CD4-positive, alpha-beta T cell treated with Interleukin-4 for 4 hours (primary cell): ENCODE measurements at places on chromosomes 7 and 10.

DNA sequence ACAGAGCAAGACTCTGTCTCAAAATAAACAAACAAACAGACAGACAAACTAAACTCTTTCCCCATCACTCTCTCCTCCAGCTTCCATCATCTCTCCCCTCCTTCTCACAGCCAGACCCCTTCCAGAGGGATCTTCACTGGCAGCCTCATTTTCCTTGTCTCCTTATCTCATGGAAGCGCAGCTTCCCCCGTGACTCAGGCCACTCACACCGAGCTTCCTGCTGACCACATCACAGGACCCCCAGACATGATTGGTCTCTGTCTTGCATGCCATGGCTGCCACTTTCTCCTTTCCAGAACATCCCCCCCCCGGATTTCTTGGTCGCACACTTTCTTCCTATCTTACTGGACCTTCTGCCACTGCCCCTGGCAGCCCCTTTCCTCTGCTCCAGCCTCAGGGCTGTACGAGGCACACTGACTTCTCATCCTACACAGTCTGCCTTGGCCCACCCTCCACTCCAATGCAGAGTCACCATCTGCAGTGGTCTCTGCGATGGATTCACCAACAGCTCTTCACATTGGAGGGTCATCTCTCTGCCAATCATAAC, 4.9 kb upstream of the INSIG1 start:
- DNase-seq, result no peak

DNA sequence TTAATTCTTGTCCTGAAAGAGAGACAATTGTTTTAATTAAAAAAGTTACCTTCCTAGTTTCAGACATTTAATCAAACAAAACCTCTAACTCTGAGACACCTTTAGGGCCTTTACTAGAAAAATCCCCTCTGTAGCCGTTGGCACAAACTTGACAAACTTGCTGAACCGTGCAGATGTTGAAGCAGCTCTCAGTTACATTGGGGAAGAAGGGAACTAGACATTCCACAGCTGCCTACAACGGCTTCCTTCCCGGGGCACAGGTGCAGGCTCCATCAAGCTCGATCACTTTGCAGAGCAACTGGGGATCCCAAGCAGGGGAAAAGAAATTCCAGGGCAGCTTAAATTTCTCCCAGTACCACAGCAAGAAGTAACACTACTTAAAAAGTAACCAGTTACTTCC, 141.3 kb downstream of the SKAP2 start:
- no peak for DNase-seq

GRCh38 chr10:126839094-126839761, 66.0 kb upstream of the DOCK1 start:
- DNase-seq, result no peak

DNA sequence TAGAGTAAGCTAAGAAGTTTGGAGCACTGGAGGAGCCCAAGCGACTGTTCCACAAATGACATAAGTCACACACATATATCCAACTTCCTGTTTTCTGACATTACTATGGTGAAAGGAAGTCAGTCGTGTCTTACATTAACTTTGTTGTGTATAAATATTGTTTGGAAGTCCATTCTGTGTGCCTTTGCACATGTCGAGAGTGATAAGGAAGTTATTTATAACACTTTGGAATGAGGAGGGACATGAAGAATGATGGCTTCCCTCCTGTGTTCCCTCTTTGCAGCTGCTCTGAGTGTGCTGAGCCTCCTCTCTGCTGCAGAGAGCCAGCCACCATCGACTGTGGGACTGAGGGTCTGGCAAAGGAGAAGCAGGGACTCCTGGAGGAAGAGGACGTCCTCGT, 40.4 kb upstream of the MGMT start:
- DNase-seq, result no peak

GRCh38 chr10:124384591-124385190, 34.0 kb downstream of the OAT start:
- DNase-seq, result no peak

- DNase-seq, result no peak
Measured at GRCh38 chr10:133270773-133271297, 5.8 kb downstream of the ADAM8 start.

GRCh38 chr7:4268040-4268965, 413.8 kb upstream of the FOXK1 start:
- DNase-seq, result no peak

DNA sequence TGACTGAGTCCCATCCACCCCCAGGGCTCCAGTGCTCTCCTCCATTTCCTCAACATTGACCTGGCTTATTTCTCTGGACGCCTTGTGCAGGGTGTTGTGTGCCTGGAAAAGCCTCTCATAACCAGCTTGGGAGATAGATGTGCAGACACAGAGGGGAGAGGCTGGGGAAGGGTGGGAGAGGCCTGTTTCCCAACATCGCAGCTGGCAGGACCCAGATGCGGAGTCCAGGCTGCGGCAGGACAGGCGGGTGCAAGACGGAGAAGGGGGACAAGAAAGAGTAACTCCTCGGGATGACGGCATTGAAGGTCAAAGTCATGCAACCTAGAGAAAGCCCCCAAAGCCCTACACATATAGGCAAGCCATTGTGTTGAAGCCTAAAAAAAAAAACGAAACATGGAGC, 54.1 kb upstream of the ANTXRL start:
- DNase-seq, result no peak

DNA sequence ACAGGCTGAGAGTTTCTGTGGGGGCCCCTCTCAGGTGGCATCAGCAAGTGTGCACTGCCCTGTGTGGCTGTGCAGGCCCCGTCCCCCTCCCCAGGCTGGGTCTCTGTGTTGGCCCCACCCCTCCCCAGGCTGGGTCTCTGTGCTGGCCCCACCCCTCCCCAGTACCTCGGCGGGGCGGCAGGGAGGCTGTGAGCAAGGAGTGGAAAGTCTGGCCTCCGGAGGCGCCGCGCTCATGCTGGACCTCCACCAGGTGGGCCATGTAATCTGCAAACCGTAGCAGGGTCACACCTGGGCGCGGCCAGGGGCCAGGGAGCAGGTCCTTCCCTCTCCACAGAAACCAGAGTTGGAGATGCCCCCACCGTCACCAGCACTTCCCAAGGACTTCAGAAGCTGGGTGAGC, 21.4 kb upstream of the MICALL2 start:
- DNase-seq, result no peak

- no peak for DNase-seq
Measured at GRCh38 chr7:52507546-52508255, 527.7 kb upstream of the POM121L12 start.

- no peak for DNase-seq
Measured at GRCh38 chr10:29479981-29480954, 154.5 kb downstream of the SVIL start.

DNA sequence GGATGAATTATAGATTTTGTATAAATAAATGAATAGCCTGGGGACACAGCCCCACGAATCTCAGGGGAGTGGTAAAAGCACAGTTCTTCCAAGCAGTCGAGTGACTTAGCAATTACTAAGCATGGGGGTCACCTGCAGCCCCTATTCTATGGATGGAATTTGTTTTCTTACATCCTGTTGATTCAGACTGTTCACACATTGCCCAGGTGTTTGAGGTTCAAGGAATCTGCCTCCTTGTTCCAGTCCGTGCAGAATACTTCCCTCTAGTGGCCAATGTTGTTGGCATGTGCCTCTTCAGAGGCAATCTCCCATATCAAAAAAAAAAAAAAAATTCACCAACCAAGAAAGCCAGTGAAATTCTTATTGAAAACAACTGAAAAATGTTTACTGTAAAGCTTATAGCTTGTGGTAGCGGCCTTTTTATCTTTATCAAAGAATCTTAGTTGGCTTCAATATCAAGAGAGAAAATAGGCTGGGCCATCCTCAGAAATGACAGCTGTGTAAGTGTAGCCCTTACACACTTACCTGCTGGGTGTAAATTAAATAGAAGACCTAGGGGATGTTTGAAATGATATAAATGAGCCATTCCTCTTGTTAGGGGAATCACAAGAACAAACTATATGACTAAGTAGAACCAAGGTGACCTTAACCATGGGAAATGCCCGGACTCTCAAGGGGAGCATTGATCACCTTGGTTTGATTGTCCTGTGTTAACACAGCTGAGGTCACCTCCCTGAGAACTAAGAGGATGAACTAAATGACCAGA, 7.8 kb downstream of the LIPM start:
- DNase-seq, result peak; percentile 62

DNA sequence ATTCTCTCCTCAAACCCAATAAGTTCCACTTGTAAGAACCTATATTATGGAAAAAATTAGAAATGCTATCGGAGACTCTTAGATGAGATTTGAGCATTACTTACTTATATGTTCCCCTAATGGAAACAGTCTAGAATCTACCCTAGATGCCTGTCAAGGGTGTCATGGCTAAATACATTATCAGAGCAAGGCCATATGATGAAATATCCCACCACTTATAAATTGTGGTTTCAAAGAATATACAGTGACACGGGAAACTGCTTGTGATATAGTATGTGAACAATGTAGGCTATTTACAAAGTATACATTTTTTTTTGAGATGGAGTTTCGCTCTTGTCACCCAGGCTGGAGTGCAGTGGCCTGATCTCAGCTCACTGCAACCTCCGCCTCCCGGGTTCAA, 46.3 kb upstream of the CTBP2 start:
- DNase-seq, result no peak

GRCh38 chr7:137734221-137734620, 112.6 kb downstream of the DGKI start:
- no peak for DNase-seq

DNA sequence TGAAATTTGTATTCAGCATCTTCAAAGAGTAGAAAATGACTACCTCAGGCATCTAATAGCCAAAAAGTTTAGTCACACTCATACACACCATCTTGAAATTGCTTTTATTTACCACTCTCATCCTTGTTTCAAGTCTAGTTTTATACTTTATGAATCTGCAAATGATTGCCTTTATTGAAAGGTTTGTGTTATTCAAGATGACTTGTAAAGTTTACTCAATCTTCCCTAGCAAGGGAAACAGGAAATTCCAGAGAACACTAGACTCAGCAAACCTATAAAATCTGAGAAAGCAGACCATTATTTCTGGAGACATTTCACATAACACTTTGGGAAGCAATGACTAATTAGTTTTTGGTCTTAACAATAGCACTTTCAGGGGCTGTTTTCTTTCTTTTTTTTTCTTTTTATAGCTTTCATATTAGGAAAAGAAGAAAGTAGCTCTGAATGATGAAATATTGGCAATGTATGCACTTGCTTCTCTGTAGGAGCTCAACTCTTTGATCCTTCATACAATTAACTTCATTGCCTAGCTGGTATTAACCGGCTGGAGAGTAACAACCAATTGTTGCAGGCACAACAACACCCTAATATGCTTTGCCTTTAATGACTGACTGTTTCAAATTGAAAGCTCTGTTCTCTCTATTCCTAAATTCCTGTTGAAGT, 68.9 kb upstream of the HDAC9 start:
- no peak for DNase-seq

DNA sequence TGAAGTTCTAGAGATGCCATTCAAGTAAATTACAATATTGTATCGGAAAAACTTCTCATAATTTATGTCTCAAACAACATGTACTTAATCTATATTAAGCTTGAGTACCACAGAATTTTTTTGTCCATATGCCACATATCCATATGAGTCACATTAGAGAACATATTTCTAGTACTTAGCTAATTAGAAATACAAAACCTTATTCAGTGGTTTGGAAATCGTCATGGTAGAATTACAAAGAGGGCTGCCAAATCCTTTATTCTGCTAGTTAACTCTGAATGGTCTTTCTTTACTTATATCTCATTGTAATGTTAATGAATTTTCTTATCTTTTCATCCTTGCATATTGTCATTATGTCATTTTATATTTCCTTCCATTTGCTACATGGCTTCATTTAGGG, 9.0 kb upstream of the VIM start:
- DNase-seq, result no peak

GRCh38 chr7:151013733-151014497, 10.4 kb downstream of the ATG9B start:
- peak; percentile 95 for DNase-seq

GRCh38 chr10:80100861-80101695, 22.6 kb downstream of the TMEM254 start:
- no peak for DNase-seq

- no peak for DNase-seq
Measured at GRCh38 chr10:47321521-47322195, 596 bp upstream of the GDF2 start.

GRCh38 chr7:101933688-101934121, 116.3 kb downstream of the CUX1 start:
- no peak for DNase-seq

DNA sequence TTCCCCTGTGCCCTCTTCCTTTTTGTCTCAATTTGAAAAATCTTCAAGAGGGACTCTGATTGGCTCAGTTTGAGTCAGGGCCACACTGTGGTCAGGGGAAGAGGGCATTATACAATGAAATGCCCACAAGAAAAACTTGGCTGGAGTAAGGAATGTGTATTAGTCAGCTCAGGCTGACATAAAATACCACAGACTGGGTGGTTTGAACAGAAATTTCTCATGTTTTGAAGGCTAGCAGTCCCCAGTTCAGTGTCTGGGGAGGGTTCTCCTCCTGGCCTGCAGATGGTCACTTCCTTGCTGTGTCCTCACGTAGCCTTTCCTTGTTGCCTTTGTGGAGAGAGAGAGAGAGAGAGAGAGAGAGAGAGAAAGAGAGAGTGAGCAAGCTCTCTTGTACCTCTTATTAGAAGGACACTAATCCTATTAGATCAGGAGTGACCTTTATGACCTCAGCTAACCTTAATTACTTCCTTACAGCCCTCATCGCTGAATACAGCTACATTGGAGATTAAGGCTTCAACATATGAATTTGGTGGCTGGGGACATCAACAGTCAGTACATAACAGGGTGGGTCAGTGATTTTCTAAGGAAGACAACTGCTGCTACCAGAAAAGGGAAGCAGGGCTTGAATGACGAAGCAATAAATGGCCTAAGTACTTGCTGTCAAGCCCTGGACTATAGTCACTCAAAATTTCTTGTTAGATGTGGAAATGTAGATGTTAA, 25.8 kb upstream of the FAM13C start:
- DNase-seq, result no peak

- DNase-seq, result no peak
Measured at GRCh38 chr10:79192677-79193003, 123.9 kb downstream of the ZMIZ1 start.

DNA sequence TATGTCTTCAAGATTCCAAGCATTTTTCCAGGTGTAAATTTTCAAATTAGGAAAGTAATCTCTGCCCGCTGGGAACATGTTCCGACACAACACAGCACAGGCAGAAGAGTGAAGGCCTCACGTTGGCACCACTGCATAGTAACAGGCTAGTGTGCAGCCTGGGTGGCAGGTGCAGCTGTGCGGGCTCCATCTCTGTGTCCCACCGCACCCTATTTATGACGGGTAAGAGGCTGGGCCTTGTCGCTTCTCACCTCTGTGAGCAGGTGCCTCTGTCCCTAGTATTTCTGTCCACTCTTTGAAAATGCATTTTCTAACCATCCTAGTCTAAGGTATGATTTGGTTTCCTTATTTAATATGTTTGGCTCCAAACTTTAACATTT, 24.1 kb downstream of the VIPR2 start:
- no peak for DNase-seq

GRCh38 chr7:132526111-132526740, 50.0 kb downstream of the PLXNA4 start:
- DNase-seq, result no peak

- DNase-seq, result no peak
Measured at GRCh38 chr10:8726084-8726778, 671.7 kb downstream of the GATA3 start.

GRCh38 chr7:408751-409311, 110.8 kb downstream of the PDGFA start:
- DNase-seq, result no peak
